ENCODE measurements at places on chromosomes 12 and 14.

DNA sequence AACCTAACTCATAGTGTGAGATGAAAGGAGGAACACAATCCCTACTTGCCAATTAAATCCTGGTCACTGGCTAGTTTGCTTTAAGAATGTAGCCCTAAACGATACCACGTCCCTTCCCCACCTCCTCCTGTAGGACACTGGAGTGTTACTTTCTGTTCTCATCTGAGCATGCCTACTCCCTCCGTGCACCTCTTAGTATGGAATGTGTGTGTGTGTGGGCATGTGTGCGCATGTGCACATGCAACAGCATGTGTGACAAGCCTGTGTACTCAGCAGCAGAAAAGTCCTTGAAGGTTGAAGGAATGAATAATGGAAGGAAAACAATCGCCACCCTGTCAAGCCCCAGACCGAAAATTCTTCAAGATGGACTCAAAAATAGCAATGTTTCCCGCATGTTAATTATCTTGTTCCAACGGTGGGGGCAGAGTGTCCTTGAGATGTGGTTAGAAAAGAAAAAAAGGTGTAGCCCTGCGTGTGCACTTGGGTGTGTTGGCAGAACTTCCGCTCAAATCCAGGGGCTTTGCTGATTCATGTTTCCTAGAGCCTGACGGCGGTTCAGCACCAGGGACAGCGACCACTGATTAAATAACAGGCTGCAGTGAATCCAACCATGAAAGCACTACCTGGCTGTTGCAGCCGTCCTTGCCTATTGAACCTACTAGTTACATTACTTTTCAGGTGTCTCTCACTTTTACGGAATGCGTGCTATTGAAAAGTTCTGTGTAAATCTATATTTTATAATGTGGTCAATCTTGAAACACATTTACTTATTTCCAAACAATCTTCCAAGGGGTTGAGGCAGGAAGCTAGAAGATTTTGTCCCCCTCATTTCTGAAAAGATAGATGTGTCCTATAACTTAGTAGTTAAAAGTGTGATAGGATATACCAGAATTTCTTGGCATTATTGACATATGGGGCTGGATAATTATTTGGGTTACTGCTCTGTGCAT, 79.8 kb downstream of the SRRM4 start:
- DNase-seq: peak; percentile 82

DNA sequence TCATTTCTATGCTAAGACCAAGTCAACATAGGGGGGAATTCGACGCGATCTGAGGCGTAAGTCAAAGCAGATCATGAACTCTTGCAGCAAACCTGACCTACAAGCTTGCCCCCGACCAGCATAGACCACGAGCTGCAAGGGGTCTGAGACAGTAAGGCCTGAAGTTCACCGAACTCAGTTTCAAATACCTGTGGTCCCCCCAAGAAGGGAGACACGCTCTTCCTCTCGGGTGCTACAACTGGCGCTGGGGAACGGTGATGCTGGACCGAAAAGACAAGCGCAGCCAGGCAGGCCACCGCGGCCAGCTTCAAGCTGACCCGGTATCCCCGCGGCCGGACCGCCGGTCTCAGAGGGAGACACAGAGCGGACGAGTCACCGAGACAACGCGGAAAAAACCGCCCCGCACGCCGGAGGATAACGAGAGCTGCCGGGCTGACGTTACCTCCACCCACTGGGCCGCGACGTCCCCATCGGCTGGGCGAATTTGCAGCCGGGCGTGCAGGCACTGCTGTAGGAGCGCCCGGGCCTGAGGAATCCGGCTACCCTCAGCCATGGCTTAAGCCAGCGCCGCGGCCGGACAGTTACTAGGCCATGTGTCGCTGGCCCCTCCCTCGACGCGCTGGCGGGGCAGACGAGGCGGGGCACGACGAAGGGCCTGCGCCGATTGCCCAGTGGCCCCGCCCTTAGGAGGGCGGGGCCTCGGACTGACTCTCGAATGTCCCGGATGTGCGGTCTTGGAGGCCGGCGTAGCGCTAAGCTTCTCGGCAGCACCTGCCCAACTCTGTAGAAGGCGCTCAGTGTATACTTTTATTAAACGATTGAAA, at the start of gene DTD2:
Gene DTD2 (minus strand): TSS at position 666 of the 824 bp plus-strand sequence. CDS start 113 bp downstream, at position 553.
- peak; percentile 98 for DNase-seq

DNA sequence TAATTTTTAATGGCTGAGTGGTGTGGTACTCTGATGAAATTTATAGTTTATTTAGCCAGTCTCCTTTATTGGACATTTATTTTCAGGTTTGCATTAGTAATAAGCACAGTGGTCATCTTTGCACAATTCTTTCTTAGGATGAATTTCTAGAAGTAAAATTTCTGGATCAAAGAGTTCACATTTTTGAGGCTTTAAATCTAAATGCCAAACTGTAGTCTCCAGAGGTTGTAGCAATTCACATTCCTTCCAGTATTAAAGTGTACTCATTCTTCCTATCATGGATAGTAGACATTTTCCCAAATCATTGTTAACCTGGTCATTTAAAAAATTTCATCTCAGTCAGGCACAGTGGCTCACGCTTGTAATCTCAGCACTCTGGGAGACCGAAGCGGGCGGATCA, 24.8 kb downstream of the SLC39A9 start:
- no peak for DNase-seq

DNA sequence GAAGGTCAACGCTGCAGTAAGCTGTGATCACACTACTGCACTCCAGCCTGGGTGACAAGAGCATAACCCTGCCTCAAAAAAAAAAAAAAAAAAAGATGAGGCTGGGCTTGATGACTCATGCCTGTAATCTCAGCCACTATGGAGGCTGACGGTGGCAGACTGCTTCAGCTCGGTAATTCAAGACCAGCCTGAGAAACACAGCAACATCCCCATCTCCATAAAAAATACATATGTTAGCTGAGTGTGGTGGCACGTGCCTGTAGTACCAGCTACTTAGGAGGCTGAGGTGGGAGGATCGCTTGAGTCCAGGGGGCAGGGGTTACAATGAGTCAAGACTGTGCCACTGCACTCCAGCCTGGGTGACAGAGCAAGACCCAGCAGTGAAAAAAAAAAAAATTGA, 50.4 kb downstream of the GXYLT1 start:
- peak; percentile 41 for DNase-seq

- DNase-seq: no peak
Observed at GRCh38 chr14:104141621-104142091, 3.3 kb downstream of the KIF26A start.

DNA sequence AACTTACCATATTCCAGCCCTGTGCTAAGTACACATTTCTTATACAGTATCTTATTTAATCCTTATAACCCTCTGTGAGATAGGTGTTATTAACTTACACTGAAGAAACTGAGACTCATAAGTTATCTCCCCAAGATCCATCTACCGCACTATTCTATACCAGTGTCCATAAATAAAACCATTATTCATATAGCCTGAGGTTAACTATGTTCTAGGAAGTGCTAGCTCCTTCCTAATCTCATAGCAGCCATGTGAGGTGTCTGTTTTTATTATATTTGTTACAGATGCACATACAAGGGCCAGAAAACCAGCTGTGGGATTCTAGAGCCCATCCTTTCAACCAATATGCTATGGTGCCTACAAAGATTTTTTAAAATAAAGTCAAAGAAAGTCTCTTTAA, 100.3 kb upstream of the RAP1B start:
- DNase-seq: no peak

DNA sequence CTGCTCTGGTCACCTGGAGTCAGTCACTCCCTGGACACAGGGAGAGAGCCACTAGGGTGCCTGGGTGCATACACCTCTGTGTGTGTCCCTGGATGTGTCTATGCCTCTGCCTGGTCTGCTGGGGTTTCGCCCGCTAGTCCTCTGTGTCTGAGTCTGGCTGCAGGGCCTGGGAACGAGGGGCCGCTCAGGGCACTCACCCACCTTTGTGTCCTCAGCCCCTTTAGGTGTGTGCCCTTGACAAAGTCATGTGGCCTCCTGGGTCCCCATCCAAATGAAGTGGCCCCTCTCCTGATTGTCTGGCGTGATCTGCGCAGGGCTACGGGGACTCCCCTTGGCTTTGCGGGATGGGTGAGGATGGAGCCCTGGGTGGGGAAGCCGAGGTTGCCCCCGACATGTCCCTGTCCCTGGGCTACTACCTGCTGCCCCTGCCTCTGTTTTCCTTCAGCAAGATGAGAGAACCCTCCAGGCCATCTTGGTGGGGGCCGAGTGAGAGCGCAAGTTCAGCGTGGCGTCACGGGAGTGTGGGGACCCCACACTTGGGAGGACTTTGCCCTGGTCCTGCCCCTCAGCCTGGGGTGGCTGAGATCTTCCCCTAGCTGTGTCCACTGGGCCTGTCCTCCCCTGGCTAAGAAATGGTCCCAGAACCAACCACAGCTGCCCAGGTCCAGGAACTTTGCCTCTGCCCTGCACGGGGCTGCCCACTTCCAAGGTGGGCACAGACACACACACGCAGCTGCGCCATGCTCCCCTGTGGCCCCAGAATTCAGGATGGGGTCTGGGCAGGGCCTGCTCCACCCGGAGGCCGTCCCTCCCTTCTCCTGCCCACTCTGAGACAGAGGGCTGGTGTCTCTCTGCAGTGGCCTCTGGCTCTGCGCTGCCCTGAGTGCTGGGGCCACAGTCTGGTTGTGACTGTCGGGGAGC, 2.7 kb upstream of the AHNAK2 start:
- DNase-seq: no peak

DNA sequence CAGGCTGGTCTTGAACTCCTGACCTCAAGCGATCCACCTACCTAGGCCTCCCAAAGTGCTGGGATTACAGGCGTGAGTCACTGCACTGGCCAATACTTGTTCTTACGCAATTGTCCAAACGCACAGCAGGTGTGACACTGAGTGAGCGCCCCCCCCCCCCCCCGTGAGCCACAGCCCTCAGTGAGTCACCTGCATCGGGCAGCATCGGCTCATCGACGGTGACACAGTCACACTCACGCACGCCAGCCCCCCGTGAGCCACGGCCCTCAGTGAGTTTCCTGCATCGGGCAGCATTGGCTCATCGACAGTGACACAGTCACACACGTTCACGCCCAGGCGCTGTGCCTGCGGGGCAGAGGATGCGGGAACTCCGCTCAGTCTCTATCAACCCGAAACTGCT, 42.5 kb downstream of the GALNT9 start:
- no peak for DNase-seq

GRCh38 chr14:93949511-93950075, 22.4 kb downstream of the FAM181A start:
- DNase-seq: no peak

- DNase-seq: no peak
Observed at GRCh38 chr12:56836317-56836716, 73.2 kb downstream of the HSD17B6 start.

DNA sequence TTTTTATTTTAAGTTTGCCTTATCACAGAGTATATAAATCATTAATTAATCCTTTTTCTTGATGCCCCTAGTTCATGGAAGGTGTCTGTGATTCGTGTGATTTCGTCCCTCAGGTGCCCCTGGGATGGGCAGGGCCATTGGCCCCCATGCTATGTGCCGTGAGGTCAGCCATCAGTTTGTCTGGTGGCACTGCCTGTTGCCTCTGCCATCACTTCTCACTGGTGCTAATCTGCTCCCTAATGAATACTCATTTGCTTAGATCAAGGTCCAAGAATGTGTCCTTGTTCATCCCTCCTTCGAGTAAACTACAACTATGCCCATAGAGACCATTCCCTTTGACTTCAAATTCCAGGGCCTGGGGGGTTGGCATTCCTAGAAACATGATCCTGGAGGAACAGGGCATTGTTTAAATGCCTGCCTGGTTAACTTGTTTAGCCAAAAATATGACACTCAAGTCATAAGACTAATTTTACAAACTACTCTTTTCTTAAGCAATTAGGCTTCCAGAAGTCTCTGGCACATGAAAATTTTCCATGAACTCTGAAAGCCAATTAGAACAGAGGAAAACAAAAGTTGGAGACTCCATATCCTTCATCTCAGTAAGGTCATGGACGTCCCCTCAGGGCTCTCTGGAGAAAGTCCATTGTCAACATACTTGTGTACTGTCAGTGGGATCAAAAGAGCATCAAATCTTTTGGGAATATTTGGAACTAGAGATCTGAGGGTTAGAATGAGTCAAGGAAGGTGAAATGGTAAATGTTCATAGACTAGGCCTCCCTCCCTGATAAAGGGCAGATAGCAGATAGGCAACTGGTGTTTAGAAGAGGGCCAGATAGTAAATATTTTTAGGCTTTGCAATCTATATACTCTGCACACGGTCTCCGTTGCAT, 90.9 kb upstream of the PLXNC1 start:
- no peak for DNase-seq

DNA sequence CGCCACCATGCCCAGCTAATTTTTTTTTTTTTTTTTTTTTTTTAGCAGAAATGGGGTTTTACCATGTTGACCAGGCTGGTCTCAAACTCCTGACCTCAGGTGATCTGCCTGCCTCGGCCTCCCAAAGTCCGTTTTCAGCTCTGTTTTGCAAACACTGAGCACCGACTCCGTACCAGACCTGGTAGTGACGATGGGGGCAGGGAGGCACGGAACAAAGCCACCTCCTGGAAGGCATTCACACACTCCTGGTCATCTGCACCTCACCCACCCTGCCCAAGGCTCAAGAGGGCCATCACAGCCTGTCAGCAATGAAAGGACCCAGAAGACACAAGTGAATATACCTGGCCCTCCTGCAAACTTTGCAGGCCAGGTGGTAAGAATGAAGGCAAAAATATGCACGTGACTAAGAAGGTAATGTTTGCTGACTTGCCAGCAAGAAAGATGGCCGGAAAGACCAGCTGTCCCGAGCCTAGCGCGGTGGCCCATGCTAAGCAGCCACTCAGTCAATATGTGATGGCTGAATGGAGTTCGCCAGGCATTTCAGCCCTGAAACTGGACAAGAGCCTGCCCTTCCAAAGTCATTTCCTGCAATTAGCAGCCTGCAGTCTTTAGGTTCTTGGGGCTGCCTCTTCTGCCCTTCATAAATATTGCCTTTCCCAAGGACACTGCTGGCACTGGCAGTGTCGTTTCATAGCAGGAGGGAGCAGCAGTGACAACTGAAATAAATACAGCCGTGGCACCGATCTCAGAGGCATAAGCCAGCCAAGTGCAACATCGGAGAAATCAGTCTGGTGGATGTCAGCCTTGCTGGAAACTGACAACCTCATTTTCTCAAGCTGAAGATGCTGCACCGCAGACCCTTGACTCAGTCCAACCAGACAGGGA, 17.6 kb downstream of the MMAB start:
- no peak for DNase-seq

DNA sequence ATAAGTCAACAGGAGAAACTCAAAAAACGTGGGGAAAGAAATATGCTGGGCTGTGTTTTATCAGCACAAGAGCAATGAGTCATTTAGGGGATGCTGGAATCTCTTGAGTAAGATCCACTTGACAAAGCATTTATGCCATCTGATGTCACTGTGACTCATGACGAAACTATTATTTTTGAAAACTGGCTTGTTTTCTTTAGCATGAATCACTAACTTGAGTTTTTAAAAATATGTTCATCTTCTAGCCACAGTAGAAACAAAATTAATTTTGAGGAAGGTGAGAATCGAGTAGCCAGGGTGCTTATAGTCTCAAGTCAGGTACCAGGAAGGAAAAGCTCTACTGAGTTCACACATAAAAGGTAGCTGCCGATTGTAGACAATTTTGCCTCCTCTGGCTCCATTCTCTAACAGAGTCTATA, 456.2 kb upstream of the MGAT4C start:
- DNase-seq: no peak

- DNase-seq: peak; percentile 57
Observed at GRCh38 chr14:38197001-38197783, 10.5 kb upstream of the SSTR1 start.

GRCh38 chr14:88327497-88327896, 4.4 kb upstream of the KCNK10 start:
- DNase-seq: no peak
